Hepatic stellate cell (primary cell): ENCODE measurements at places on chromosomes 5 and 9.

DNA sequence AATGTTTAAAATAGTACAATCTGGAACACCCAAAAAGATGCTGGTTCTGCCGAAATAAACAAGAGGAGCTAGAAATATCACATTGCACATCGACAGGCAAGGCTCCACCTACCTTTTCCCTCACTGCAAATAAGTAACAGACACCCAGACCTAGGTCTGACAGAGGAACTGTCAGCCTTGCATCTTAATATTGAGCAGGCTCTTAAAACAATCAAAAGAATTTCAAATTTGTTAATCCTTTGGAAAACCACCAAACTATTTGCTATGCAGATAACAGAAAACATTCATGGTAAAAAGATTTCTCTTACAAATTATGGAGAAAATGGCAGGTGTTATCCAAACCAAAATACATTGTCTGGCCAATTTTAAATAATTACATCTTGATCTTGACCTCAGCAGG lies 71.3 kb downstream of the FRMD3 start:
- no peak for DNase-seq

DNA sequence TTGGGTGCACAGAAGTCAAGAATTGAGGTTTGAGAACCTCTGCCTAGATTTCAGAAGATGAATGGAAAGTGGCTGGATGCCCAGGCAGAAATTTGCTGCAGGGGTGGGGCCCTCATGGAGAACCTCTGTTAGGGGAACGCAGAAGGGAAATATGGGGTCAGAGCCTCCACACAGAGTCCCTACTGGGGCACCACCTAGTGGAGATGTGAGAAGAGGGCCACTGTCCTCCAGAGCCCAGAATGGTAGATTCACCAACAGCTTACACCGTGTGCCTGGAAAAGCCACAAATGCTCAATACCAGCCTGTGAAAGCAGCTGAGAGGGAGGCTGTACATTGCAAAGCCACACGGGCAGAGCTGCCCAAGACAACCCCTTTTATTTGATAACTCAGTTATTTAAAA lies 383.5 kb downstream of the TLE4 start:
- DNase-seq, result no peak

GRCh38 chr9:81879501-81879916 lies 48.7 kb upstream of the SPATA31D4 start:
- no peak for DNase-seq

- DNase-seq, result peak; percentile 6
Observed at GRCh38 chr5:102760815-102761214, 5.7 kb downstream of the PAM start.

DNA sequence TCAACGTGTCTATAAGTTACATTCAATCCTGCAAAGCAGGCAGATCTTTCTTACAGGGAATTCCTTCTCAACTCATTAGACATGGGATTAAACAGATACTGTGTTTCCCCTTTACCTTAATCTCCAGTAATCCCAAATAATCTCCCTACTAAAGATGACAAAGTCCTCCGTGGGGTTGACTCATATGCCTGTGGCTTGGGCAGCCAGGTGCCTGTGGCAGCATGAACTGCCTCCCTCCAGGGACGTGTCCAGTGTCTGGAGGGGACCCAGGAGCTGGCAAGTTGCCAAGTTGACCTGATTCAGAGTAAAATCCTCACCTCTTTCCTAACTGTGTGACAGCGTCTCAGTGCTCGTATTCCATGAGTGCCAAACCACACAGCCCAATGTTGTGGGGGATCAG lies 94.6 kb upstream of the PTCH1 start:
- DNase-seq, result no peak

- DNase-seq, result no peak
Observed at GRCh38 chr9:78898234-78898633, 601.3 kb downstream of the PSAT1 start.

DNA sequence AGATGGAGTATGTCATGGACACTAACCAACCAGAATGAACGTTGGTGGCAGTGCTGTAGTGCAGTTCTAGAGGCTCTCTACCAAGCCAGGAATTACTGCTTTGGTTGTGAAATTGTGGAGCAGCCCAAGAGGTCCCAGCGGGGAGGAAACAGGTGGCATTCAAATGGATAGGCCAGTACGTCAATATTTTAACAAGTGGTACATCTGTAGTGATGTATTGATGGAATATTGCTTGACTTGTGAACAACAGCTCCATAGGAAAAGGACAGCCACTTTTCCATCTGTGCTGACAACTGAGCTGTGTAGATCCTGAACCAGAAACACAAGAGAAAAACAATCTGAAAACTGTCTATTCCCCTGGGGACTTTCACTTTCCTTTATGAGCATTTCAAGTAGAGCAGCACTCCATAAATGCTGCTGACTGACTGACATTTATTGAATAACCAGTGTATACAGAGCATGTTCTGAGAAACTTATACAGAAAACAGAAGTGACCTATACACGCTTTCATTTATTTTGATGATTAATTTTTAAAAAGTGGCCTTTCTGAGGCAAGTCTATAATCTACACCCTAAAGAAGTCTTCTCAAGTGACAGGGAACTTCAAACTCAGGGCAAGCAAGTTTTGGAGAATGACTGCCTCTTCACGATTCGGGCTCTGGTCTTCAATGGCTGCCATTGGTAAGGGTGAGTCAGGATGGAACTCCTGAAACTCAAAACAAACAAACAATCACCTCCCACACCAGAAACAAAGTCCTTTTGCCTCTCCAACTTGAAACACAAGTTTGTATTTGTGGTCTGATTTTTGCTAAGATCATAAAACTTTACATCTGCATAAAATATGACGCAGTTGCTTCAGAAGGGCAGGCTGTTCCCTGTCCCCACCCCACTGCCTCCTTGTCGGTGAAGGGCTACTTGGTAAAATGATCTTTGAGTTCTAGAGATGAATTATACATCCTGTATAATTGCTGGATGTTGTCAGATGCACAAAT lies 362.4 kb downstream of the NDUFS4 start:
- DNase-seq, result no peak

- no peak for DNase-seq
Observed at GRCh38 chr5:36719282-36719681, 112.9 kb downstream of the SLC1A3 start.
